Hindlimb muscle (tissue), 1 donor: ENCODE measurements at places on chromosomes 5 and 9. TPM values are rescaled to one million over a fixed set of nuclear protein-coding genes. Genes with fewer than 3 reads are reported as not detected.

PCDHA9 gene
- not detected for polyA plus RNA-seq

PCDHGA3 gene
- 1.0 TPM for polyA plus RNA-seq

SLC36A2 gene
- polyA plus RNA-seq = 0.49 TPM

PDCD1LG2 gene
- 1.5 TPM for polyA plus RNA-seq

FCHSD1 gene
- polyA plus RNA-seq = 7.6 TPM

NCS1 gene
- 73.8 TPM for polyA plus RNA-seq

LCN9 gene
- polyA plus RNA-seq = not detected

IL13 gene
- not detected for polyA plus RNA-seq

LCP2 gene
- polyA plus RNA-seq = 7.4 TPM

PHF24 gene
- 0.23 TPM for polyA plus RNA-seq

FST gene
- 33.1 TPM for polyA plus RNA-seq

GRCh38 chr9:112065806-112066606, 109.1 kb downstream of the SUSD1 start:
- no peak for DNase-seq

DNA sequence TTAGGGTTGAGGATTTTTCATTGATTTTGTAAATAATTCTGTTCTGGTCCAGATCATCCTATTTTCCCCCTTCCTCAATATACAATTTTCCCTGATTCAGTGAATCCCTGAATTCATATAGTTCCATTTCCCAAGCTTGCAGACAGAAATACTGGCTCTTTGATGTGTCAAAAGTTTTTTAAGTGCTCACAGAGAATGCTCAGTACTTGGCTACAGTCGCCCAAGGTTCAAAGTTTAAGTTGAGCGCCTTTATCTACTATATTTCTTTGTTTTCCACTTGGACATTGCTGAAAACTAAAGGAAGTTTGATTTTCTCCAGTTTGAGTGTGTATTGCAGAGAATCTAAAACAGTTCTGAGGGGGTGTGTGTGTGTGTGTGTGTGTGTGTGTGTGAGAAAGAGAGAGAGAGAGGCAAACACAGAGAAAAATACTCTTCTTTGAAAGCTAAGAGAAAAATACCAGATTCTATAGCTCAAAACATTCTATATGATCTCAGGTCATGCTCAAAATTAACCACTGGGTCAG, 136.2 kb upstream of the ACO1 start:
- DNase-seq = no peak

- DNase-seq = no peak
Observed at GRCh38 chr9:70994582-70994981, 126.8 kb downstream of the TRPM3 start.

- no peak for DNase-seq
Observed at GRCh38 chr9:74414325-74414724, 82.8 kb upstream of the RORB start.

GRCh38 chr5:143138839-143139238, 264.6 kb downstream of the NR3C1 start:
- DNase-seq = no peak

DNA sequence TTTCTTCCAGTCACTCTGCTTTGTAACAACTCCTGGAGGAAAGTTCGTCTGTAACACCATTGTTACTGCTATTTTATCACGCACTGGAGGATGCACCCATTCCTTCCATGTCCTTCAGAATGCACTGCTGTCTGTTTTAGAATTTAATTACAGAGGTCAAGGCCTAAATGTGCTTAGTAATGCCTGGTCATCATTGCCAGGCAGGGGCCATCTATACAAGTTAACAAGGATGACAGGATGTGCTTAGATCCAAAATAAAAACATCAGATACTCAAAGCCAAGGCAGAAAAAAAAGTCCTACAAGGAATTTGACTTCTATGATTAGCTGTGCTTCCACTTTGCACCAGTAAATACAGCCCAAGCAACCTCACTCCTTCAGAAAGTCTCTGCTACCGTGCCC, 371.4 kb downstream of the SEMA5A start:
- no peak for DNase-seq

GRCh38 chr5:10133830-10134229, 115.9 kb downstream of the ATPSCKMT start:
- no peak for DNase-seq

DNA sequence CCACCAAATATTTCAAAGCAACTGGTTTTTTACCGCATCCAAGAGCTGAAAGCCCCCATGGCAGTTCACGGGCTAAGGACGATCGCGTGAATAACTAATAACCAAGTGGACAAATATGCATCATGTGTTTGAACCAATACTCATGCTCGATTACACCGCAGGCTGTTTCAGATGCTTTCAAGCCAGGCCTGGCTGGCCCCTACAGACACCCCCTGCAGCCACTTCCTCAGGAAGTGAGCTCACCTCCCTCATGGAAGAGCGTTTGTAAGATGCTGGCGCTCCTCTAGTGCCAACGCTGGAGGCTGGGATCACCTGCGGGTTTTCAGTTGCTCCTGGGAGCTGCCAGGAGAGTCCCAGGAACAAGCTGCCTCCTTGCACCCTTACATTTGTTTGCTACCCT, 53.9 kb upstream of the PTCH1 start:
- DNase-seq = no peak

DNA sequence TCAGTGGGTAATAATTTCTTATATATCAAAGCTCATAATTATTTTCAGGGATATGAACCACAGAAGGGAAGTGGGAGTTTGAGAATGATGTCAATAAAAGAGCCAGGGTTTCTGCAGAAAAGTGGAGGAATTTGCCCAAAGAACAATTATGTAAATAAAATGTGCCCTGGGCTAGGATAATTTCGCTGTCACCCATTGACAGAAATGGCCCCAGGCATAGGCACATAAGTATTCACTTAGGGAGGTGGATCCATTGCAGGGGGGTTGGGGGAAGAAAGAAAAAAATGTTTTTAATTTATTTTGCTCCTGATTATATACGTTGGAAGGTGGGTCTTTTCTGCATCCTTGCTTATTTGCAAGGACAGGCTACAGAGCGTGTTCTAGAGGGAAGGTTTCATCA, 135.1 kb upstream of the IRX2 start:
- DNase-seq = no peak

DNA sequence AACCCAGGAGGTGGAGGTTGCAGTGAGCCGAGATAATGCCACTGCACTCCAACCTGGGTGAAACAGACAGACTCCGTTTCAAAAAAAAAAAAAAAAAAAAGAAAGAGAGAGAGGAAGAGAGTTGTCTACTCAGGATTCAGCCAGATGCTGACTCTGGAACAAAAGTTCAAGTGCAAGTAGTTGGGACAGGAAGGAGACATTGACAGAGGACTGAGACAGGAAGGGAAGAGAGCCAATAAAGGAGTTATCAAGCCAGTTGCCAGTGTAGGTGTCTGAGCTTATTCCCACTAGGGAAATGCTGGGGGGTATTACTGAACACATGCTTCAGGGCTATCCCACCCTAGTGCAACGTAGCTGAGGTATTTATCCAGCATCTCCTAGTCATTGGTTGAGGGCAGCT, 147.7 kb upstream of the SLC1A3 start:
- no peak for DNase-seq

- no peak for DNase-seq
Observed at GRCh38 chr5:66972004-66972403, 224.6 kb downstream of the CD180 start.

DNA sequence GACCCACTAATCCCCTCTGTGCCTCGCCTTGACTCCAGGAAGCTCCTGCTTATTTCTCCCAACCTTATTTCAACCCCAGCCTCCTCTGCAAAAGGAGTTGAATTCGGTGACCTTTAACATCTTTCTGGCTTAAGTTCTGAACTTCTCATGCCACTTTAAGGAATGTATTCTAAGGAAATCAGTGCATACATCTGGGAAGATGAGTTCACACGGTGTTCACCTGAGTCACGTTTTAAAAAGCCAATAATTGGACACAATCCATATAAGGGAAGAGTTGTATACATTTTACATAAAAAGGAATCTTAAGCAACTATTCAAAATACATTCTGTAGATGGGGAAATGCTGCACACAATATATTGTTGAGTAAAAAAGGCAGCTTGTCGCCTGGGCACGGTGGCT, 33.2 kb downstream of the FAT2 start:
- DNase-seq = no peak

DNA sequence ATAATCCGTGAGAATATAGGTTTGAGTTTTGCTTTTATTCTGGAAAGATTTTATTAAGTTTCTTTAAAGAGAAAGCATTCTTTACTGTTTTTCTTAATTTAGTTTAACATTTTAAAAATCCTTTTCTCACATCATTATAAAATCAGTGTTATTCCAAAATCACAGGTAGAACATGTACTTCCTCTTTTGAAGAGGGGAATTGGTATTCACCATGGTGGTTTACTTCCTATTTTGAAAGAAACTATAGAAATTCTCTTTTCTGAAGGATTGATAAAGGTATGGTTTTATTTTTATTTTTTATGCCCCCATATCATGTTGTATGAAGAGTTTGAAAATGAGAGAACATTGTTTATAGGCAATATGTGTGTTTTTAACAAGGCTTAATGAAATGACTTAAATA, 43.0 kb downstream of the MTREX start:
- DNase-seq = no peak

GRCh38 chr9:38086496-38086895, 17.5 kb upstream of the SHB start:
- no peak for DNase-seq

DNA sequence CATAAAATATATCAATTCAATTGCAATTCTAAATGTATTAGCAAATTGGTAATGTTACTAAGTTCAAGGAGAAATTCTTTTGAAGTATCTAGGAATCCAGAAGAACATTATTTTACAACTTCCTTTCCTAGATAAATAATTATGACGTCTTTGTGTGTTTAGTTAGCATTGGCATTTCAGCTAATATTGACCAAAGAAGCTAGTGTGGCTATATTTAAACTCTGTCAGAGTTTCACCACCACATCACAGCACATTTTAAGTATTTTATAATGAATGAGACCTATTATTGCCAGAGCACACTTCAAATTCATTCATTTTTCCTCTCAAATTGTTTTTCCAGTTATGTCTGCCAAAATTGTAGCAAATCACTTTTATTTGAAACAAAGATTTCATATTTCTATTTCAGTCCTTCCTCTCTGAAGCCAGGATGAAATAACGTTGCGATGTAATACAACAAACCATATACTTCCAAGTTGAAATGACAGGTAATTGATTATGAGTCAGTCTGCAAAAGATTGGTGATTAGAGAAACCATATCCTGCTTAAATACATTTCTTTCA, 18.9 kb downstream of the PLK2 start:
- DNase-seq = no peak

DNA sequence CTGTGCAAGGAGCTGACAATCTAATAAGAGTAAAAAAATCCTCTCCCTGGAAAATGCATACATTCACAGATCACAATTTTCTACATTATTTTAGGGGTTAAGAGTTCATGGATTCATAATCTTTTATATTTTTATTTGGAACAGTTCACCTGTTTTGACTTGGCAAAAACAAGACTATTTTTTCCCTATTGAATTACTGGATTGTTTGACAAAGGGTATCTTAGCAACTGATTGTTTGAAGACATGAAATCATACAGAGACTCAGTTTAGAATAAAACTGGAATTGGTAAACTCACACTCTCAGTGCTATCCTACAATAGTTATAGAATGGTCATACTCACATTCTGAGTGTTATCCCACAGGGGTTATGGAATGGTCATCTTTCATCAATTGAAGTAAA, 358.2 kb upstream of the PTGER4 start:
- no peak for DNase-seq

GRCh38 chr9:109907810-109908458, 127.9 kb downstream of the PALM2AKAP2 start:
- DNase-seq = no peak

- DNase-seq = no peak
Observed at GRCh38 chr9:88692827-88693226, 157.8 kb downstream of the NXNL2 start.

DNA sequence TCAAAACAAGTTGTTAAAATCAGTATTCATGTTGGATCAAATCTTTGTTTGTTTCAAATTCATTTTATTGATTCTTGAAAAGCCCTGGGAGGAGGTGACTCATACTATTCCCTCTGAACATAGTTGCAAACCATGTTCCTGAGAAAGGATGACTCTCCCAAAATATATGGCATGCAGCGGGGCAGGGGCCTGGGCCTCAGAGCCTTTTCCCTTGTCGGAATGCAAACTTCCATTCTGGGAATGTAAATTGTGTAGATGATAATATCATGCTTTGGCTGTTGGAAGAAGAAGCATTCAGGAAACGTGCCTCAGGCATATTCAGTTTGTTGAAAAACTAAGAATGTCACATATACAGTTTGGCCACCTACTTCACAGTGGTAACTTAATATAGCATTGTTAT, 242.0 kb downstream of the AUH start:
- no peak for DNase-seq

DNA sequence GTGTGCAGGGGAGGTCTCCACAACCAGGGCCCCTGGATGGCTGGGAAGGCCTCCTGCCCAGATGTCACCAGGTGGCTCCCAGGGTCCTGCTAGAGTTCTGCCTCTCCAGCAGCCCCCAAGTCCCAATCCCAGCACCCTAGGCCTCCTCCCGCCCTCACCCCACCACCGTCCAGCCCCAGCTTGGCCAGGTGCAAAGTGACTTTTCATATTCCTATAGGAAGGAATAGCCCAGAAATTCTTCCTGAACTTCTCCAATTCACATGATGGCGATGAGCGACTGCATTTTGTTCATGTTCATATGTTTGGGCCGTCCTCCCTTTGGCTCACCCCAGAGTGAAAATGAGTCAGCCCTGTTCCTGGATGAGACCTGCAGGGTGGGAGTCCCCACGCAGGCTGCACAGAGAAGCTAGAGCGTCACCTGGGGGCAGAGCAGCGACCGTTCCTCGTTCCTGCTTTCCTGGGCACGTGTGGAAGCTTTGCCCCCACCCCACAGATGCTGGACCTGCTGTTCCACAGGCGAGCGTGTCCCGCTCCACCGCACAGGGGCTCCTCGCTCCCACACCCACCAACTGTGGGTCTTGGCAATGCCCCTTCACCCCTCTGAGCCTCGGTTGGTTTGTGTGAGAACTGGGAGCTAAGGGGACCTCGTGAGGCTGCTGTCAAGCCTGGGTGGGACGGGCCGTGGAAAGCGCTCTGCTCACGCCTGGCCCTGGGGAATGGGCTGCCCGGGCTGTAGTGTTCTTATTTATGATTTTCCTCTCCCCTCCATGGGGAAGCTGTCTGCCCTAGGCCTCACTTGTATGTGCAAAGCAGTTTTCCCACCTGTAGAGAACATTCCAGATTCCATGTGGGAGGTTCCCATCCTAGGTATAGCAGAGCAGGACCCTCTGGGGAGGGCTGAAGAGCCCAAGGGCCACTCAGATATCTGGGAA, 6.9 kb downstream of the MRPS2 start:
- no peak for DNase-seq

GRCh38 chr9:120104771-120105170, 475.2 kb downstream of the CDK5RAP2 start:
- no peak for DNase-seq
